Fibroblast of skin of left biceps (primary cell): ENCODE measurements at places on chromosomes 11 and 22.
A peak's percentile ranks its signal among the peaks of the same experiment; 100 is the strongest.

GRCh38 chr11:33043221-33043830 lies 4.0 kb downstream of the TCP11L1 start:
- DNase-seq: no peak

- no peak for DNase-seq
Measured at GRCh38 chr11:103978616-103979595, 57.5 kb upstream of the DDI1 start.

- DNase-seq: no peak
Measured at GRCh38 chr11:75262961-75263852, 22.6 kb downstream of the TPBGL start.

GRCh38 chr11:128053981-128054931 lies 533.1 kb downstream of the ETS1 start:
- DNase-seq: no peak

GRCh38 chr11:123407130-123407995 lies 22.7 kb upstream of the GRAMD1B start:
- DNase-seq: no peak

DNA sequence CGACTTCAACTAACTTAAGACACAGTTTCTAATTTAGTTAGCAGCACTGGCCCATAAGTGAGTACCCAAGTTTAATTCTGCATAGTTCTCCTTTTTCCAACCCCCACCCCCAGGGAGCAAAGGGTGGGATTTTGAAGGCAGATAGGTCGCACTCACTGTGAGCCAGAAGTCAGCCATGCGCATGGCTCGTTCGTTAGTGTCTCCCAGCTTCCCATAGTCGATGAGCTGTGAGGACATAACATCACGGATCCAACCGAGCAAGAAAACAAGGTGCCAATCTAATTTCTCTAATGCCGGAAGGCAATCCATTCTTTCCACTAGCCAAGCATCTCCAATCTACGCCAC lies 577 bp downstream of the MRPL17 start:
- DNase-seq: no peak

- no peak for DNase-seq
Measured at GRCh38 chr22:37386441-37386840, 40.8 kb downstream of the ELFN2 start.

DNA sequence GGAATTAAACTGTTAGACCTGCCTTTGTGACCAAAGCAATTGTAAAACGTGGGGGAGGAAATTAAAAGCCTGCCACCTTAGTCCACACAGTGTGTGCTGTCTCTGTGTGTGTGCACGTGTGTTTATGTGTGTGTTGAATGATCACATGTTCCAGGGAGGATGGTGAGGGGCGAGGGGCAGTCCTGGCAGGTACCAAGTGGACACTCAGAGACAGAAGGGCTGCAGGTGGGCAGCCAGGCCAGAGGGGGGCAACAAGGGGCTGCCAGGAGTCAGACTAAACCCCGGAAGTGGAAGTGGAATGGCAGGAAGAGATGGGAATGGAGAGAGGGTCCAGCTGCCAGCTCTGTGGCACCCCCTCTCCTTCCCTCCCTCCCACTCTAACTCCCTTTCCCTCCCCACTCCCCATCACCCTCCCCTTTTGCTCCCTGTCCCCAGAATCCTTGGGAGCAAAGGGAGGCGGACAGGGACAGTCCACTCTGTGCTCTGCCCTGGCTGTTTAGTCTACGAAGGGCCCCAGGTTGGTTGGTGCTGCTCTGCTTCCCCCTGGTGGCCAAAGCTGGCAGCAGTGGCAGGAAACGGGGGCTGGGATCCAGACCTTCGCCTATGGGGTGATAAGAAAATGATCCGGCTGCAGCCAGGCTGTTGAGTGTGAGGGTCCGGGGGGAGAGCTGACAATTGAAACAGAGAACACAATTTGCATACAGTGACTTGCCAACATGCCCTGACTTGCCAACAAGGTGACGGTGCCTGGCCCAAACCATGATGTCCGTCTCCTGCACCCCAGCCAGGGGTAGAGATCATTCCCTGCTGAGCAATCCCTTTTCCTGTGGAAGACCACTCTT lies 24.4 kb downstream of the P2RY2 start:
- DNase-seq: peak; percentile 32

DNA sequence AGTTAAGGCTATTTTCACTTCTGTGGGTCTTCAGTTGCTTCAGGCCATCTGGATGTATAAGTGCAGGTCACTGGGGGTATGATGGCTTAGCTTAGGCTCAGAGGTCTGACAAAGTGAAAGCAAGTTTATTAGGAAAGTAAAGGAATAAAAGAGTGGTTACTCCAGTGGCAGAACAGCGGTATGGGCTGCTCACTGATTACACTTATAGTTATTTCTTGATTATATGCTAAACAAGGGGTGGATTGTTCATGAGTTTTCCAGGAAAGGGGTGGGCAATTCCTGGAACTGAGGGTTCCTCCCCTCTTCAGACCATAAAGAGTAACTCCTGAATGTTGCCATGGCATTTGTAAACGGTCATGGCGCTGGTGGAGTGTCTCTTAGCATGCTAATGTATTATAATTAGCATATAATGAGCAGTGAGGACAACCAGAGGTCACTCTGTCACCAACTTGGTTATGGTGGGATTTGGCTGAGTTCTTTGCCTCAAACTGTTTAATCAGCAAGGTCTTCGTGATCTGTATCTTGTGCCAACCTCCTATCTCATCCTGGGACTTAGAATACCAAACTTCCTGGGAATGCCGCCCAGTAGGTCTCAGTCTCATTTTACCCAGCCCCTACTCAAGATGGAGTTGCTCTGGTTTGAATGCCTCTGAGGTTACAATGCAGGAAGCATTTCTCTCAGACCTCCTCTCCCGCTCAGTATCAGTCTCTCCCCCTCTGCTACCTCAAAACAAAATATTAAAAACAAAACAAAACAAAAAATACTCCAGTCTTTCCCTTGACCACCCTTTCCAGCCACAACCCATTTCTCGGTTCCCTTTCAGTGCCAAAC lies 106.6 kb upstream of the SLC22A12 start:
- no peak for DNase-seq

- no peak for DNase-seq
Measured at GRCh38 chr11:125072218-125072960, 9.3 kb downstream of the SLC37A2 start.

- no peak for DNase-seq
Measured at GRCh38 chr11:62832336-62833234, at the start of gene TEX54. Gene TEX54, minus strand, starts transcription at chr11:62832841.

- no peak for DNase-seq
Measured at GRCh38 chr22:18071968-18072310, 5.9 kb upstream of the PEX26 start.

GRCh38 chr22:45397806-45398205 lies 15.6 kb downstream of the SMC1B start:
- DNase-seq: no peak

DNA sequence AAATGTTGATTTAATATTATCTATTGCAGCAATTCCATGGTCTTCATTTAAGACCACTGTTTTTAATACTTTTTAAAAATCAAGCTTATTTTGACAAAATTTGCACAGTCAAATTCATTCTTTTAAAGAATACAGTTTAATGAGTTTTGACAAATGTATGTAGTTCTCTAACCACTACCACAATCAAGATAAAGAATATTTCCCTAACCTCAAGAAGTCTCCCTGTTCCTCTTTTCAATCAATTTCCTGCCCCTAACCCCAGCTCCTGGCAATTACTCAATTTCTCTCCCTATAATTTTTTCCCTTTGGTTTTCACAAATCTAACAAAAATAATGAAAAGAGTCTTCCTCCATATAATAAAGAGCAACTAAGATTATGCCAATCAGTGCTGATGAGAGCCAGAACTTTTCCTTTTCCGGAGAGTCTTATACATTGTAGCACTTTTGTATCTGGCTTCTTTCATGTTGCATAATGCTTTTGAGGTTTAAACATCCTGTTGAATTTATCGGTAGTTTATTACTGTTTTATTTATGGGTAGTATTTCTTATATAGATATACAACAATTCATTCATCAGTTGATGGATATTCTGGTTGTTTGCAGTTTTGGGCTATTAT lies 231.7 kb downstream of the AASDHPPT start:
- no peak for DNase-seq
